AG09319 (cell line): ENCODE measurements at places on chromosomes 6 and 20.

DNA sequence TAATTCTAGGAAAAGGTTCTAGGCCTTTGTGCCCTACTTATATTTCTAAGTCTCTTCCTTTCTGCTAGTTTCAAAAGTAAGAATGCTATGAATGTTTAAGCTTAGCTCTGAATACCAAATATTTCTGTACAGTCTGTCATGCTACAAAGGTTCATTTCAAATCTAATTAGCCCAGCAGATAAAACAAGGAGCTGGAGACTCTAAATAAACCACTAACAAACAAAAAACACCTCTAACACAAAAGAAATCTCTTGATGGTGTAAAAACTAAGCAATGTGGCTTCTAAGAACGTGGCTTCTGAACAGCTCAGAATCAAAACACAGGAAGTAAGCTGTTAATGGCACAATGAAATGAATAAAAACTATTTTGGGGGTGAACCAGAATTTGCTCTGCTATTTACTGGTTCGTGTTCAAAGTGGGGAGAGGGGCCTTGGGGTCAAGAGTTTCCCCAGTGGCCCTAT is 198.3 kb downstream of the BCAS1 start:
- DNase-seq, result no peak

DNA sequence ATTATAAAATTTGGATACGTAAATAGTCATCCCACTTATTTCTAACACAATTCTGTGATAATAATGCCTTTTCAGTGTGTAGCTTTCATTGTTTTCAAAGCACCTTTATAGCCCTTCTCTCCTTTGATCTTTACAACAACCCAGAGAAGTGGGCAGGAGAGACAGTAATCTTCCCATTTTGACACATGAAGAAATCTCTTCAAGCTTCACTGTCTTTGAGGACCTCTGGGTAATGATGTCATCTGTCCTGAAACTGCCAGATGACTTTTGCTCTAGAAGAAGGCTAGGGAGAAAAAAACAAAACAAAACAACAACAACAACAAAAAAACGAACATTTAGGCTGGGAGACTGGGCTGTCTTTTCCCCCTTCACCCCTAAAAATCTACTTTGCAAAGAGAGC is 203.0 kb downstream of the KCNQ5 start:
- DNase-seq, result no peak

GRCh38 chr20:53828088-53828681 is 234.5 kb upstream of the ZNF217 start:
- DNase-seq, result peak; percentile 76

DNA sequence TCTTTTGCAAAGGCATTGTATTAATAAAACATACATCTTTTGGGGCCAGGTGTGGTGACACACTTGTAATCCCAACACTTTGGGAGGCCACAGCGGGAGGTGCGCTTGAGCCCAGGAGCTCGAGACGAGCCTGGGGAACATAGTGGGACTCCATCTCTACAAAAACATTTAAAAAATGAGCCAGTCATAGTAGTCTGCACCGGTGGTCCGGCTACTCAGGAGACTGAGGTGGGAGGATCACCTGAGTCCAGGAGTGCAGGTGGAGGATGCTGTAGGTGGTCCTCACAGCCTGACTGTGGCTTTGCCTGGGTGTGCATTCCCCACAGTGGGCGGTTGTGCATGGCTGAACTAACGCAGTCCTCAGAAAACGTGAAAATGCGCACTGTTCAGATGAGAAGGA is 162.5 kb downstream of the DLL1 start:
- DNase-seq, result no peak

DNA sequence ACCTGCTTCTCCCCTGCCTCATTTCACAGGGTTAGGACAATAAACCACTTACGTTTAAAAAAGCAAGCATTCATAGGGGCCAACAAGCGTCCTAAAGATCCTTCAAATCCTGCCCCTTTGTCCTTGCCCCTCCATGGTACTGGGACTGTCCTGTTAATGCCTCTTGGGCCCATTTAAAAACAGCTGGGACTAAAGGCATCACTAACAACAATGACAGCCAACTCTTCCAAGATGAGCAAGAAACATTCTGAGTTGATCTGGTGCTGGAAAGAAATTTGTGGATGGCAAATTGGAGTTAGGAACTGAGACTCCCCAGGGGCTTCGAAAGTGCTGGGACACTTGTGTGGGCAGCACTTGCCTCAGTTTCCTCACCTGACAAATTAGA is 93.4 kb downstream of the ZMYND8 start:
- no peak for DNase-seq

- no peak for DNase-seq
These were observed 112.8 kb downstream of the ADGRG6 start for GRCh38 chr6:142414462-142415250.

- DNase-seq, result no peak
These were observed 37.4 kb downstream of the TOMM6 start for GRCh38 chr6:41824571-41825569.

- no peak for DNase-seq
These were observed 17.3 kb downstream of the RAMACL start for GRCh38 chr6:166569206-166569605.
